Testis (tissue), 5 donors: ENCODE measurements at places on chromosomes 12 and 14. TPM values are rescaled to one million over a fixed set of nuclear protein-coding genes. Genes with fewer than 3 reads are reported as not detected.
A peak's percentile ranks its signal among the peaks of the same experiment; 100 is the strongest.

Gene TAS2R13
- not detected for polyA plus RNA-seq

Gene KCNH5
- 0.53 TPM for polyA plus RNA-seq

Gene MYF6
- polyA plus RNA-seq: 2.1 TPM

- H3K4me3 ChIP-seq: peak overlapping the region; percentile 15
- H3K27me3 ChIP-seq: no peaks in the 10 kb centered on the region
- H3K4me1 ChIP-seq: no peaks in the 10 kb centered on the region
- H3K27ac ChIP-seq: no peak overlapping the region
- H3K36me3 ChIP-seq: no peaks in the 10 kb centered on the region
- no peak for DNase-seq
These were observed 136.4 kb downstream of the PTPRR start for GRCh38 chr12:70784042-70784668.

Gene ZNF705A
- 0.75 TPM for polyA plus RNA-seq

- DNase-seq: no peak
- H3K27ac ChIP-seq: no peak overlapping the region
These were observed 124.3 kb downstream of the PPHLN1 start for GRCh38 chr12:42450248-42450647.

DNA sequence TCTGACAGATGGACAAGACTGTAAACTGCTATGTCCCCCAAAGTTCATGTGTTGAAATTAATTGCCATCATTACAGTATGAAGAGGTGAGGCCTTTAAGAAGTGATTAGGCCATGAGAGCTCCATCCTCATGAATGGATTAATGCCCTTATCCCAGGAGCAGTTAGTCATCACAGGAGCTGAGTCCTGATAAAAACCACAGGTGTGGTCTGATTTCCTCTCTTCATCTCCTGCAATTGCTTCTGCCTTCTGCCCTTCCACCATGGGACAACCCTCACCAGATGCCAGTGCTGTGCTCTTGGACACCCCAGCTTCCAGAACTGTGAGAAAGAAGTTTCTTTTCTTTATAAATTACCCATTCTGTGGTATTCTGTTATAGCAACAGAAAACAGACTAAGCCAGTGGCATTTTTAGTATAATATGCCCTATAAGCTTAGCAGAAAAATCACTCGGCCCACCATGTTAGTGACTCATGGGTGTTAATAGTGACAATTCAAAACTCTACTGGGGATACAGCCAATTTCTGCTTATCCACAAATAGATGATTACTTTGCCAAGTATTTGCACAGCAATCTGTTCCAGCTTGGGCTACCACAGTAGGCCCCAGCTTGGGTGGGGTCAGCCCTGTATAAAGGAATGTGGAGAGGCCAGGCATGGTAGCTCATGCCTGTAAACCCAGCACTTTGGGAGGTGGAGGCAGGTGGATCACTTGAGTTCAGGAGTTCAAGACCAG lies 129.0 kb upstream of the BCL2L14 start:
- H3K4me1 ChIP-seq: no peaks in the 10 kb centered on the region
- no peak overlapping the region for H3K4me3 ChIP-seq
- H3K27me3 ChIP-seq: no peaks in the 10 kb centered on the region
- no peak for DNase-seq
- no peaks in the 10 kb centered on the region for H3K36me3 ChIP-seq

GRCh38 chr12:48122065-48122834 lies 3.1 kb downstream of the PFKM start:
- peaks cover 9% of the 10 kb centered on the region for H3K4me1 ChIP-seq
- no peak overlapping the region for H3K27ac ChIP-seq
- no peaks in the 10 kb centered on the region for H3K27me3 ChIP-seq
- H3K4me3 ChIP-seq: no peak overlapping the region
- H3K36me3 ChIP-seq: no peaks in the 10 kb centered on the region

Gene PLA2G1B
- 3.6 TPM for polyA plus RNA-seq
